ENCODE measurements at places on chromosomes 3 and 15.

- no peak for DNase-seq
Measured at GRCh38 chr15:60421544-60421943, 23.8 kb upstream of the ANXA2 start.

DNA sequence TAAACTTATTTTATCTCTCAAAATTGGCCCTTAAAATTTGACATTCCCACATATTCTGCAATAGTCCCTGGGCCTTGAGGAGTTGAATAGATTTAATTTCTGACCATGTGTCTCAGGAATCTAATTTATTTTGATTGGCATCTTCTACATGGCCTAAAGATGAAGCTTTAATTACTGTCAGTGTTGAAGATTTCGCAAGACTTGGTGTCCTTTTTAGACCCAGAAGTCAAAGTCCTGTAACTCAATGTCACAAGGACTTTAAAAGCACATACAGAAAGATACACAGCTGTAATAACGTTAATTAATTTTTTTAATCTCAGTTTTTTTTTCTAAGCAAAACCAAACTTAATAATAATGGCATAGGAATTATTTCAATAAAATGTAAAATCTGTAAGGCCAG, 163.9 kb downstream of the SUCNR1 start:
- DNase-seq, result no peak

GRCh38 chr15:69703532-69704187, 251.0 kb downstream of the RPLP1 start:
- no peak for DNase-seq

- no peak for DNase-seq
Measured at GRCh38 chr3:126313166-126313565, 44.0 kb downstream of the KLF15 start.

DNA sequence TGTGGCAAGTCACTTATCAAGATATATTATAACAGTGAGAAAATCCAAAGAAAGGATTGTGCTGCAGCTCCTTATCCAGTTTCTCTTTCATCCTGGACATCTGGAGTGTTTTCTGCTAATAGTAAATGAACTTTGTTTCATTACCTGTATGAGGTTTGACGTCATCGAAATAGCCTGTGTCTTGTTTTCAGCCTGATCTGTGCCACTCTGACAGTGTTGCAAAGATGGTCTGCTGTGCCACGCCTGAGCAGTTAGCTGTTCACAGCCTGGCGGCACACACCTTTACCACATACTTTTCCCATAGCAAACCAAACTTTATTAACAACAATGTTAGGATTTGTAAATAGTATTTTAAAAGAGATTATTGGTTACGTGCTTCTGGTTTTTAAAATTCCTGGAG, 34.0 kb downstream of the YEATS2 start:
- DNase-seq, result no peak

- DNase-seq, result no peak
Measured at GRCh38 chr3:197085137-197085536, 55.5 kb upstream of the MELTF start.

GRCh38 chr15:58583171-58583908, 151.5 kb downstream of the LIPC start:
- DNase-seq, result no peak

DNA sequence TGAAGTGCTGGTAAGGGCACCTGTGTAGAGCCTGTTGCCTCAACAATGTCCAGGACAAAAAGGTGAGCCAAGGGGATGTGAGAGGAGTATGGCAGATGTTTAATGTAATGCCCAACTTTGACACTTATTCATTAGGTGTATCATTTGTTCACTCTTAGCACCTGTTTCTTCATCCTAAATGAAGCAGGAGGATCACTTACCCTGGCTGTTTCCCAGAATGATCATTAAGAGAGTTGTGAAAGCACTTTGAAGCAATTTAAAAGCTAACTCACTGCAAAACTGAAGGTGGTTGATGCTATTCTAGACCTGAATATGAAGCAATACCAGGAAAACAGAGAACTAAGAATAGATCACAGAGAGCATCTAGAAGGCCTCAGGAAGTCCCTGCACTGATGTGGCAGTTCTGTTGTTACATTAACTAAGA, 3.4 kb upstream of the HHLA2 start:
- no peak for DNase-seq

GRCh38 chr3:35393901-35394799, 245.2 kb upstream of the ARPP21 start:
- no peak for DNase-seq

DNA sequence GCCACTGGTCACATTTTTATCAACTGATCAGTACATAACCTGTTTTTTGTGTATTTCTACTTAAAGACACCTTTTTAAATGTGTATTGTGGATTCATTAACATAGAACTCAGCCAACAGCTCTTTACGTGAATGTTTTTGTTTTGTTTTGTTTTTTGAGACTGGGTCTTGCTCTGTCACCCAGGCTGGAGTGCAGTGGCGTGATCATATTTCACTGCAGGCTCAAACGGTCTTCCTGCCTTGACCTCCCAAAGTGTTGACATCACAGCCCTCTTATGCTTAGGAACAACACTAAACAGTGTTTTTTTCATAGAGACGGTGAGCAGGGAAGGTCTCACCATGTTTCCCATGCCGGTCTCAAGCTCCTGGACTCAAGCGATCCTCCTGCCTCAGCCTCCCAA, 9.9 kb downstream of the PSMA4 start:
- DNase-seq, result no peak

DNA sequence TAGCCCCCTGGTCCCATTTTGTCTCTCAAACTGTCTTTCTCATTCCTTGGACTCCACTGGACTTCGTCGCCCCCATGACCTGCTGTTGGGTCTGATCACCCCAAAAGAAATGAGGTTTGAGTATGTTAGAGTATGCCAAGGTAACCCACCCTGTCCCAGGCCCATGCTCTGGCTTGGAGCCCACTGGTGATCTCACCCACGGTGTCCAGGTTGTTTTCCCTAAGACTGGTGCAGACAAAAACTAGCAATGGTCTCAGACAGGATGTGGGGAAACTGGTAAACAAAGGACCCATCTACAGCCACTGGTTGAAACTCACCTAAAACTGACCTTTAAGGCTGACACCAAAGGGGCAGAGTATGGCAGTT, 38.9 kb downstream of the EFCAB12 start:
- DNase-seq, result no peak

DNA sequence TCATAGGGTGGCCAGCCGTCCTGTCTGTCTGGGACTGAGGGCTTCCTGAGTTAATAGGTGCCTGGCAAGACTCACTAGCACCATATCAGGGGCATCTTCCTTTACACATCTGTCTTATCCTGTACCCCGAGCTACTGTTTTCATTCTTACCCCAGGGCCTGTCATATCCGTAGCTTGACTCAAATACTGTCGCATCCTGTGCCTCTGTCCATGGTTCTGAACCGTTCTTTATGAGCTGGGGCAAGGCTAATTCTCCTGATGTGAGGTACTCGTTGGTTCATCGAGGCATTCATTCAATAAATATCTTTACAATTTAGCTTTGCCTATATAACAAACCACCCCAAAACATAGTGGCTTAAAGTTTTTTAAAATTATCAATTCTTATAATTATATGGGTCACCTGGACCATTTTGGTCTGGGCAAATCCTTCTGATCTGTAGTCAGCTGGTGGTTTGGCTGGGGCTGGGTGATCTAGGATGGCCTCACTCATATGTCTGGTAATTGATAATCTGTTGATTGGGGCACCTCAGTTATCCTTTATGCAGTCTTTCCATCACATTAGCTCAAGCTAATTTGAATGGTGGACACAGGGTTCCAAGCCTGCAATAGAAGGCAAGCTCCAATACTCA, 121.2 kb downstream of the TLE3 start:
- DNase-seq, result no peak

DNA sequence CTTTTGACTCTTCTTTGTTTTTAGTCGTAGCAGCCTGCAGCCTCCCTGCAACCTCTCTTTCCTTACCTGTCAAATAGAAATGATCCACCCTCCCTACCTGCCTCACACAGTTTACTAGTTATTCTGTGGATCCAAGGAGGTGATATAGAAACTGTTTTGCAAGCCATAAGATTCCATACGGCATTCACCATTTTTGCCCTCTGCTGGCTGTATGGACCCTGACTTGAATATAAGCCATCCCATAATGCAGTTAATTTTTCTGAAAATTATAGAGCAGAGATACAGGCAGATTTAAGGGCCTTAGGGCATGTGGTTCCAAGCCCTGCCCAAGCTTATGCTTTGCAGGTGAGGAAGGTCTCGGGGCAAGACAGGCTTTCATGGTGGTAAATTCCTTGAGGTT, 63.8 kb downstream of the CPN2 start:
- no peak for DNase-seq

DNA sequence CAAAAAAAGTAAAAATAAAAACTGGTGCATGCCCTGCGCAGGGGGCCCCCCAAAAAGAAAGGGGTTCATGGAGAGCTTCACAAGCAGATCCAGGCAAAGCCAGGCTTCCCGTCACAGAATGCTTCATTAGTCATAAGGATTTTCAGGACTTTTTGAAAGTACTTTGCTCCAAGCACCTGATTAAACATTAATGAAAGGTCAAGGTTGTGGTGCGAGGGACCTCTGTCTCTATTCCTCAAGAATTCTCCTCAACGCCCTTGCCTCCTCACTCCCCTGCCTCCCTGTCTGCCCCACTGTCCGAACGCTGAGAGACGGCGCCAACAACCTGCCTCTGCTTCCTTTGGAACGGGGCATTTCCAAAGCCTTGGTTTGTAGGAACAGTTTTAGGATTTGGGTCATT, 240.1 kb upstream of the IGF1R start:
- DNase-seq, result no peak

- no peak for DNase-seq
Measured at GRCh38 chr3:46871222-46871621, 6.3 kb upstream of the PTH1R start.

GRCh38 chr15:41609123-41609522, 50.1 kb downstream of the TYRO3 start:
- no peak for DNase-seq

DNA sequence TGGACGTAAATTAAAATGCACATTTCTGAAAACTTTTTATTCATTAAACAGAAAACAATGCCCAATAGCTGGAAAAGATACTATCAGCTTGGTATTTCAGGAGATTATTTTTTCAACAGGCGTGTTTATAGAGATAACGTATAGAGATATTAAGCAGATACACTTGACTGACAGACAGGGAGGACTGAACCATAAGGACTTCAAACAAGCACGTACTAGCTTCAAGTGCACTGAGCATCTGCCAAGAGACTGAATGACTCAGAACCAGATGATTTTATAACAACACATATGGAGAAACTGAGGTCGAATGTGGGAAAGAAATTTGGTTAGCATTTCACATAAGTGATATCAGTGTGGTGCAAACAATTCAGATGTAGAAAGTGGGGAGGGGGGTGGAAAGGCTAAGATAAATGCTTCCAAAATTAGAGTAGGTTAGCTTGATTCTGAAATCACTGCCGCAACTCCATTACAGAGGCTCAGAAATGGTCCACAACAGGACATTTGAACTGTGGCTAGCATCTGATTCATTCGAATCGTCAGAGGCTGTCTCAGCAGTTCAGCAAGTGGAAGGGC, 103.5 kb downstream of the SEMA6D start:
- DNase-seq, result no peak

DNA sequence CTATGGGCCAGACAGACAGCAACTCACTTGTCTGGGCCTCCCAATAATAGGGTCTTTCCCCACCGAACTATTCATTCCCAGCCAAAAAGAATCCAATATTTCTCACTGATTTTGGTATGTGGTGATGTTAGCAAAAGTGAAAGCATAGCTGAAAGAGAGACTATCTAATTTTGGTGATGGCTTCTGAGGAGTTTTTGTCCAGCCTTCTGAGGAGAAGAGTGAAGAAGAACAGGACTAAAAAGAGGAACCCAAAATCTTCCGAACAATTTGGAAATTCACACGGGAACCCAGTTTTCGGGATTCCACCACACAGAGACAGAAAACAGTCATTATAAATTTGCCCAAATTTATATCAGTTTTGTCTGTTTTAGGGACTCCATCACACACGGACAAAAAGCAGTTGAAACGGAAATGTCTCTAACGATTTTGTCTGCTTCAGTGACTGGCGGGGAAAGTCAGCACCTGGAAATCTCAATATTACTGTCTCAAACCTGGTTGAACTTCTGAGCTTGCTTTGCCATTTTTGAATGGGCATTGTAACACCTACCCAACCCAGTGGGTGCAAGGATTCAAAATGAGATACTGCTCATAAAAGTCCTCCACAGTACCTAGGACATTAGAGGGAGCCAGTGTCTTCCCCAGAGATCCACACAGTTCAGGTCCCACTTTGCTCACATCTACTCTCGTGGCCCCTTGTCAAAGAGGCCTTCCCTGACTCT, 9.1 kb downstream of the CD80 start:
- no peak for DNase-seq

DNA sequence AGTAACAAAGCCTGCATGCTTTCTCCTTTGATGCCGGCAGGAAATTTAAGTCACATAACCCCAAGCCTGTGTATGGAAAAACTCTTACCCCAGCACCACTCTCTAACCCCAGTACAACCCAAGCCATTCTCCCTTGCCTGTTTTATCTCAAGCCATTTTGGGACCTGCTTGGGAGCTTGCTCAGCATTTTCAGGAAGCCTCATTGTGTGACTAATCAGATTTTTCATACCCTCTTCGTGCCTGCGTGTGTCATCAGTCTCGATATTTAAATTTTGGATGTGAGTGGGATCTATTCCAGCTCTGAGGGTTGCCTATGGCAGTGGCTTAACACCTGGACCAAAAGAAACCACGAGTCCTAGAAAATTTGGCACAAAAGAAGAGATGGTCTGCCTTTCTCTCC, 426.2 kb downstream of the SQOR start:
- no peak for DNase-seq

GRCh38 chr3:106036696-106037095, 167.9 kb upstream of the CBLB start:
- no peak for DNase-seq

- DNase-seq, result no peak
Measured at GRCh38 chr3:183541738-183542137, 13.8 kb downstream of the KLHL6 start.

- no peak for DNase-seq
Measured at GRCh38 chr15:76359152-76359551, 22.6 kb downstream of the ISL2 start.

DNA sequence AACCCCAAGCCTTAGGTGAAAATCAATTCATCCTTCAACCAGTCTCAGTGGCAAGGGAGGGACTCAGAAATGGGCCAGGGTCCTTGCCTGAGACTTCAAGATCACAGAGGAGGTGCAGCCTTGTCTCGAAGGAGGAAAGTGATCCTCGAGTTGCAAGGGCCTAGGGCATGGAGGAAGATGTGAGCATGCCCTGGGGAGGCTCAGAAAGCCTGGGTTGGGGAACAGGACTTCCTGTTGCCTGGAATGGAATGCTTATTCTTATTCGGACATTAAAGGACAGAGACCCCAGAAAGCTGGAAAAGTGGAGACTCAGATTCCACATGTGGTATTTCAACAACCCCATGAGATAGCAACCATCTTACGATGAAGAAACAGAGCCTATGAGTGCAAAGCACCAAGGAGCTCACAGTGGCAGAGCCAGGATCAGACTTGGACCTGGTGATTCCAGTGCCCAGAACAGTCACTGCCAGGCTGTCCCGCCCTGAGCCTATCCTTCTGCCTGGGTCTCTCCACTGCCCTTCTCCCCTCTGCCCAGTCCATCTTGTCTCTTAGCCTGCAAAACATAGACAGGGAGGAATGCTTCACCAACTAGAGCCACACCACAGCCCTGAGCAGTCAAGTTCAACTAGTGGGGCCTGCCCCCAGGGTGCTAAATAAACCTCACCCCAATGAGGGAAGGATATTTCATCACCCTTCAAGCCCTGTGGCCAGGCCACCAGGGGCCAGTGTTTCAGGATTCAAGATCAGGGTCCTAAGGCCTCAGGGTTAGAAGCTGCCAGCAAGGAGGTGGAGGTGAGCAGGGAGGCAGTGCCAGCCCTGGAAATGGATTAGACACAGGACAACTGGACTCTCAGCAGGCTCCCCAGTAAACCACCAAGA, 21.9 kb downstream of the DAPK2 start:
- DNase-seq, result no peak

GRCh38 chr3:54756330-54756731, 171.5 kb downstream of the LRTM1 start:
- DNase-seq, result no peak

Data from activated CD8-positive, alpha-beta memory T cell treated with anti-CD3 and anti-CD28 coated beads for 4 hours (primary cell).